ENCODE measurements at places on chromosomes 3 and 15. TPM values are rescaled to one million over a fixed set of nuclear protein-coding genes. Genes with fewer than 3 reads are reported as not detected.

DNA sequence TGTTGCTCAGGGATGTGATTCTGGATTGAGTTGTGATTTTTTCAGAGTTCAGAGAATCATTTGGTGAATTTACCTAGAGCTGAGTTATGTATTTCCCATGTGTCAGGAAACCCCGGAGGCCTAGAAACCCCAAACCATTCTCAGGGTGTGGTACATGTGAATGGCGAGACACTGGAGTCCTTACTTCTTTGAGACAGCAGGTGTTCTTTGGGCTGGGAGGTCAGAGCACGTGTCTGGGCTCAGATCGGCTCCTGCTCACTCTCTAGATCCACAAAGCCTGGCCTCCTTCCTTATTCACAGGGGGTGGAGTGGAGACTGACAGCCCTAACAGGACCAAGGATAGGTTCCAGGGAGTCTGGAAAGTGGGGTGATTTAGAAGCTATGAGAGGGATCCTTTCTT, 145.8 kb downstream of the CHDH start:
- DNase-seq: no peak

DNA sequence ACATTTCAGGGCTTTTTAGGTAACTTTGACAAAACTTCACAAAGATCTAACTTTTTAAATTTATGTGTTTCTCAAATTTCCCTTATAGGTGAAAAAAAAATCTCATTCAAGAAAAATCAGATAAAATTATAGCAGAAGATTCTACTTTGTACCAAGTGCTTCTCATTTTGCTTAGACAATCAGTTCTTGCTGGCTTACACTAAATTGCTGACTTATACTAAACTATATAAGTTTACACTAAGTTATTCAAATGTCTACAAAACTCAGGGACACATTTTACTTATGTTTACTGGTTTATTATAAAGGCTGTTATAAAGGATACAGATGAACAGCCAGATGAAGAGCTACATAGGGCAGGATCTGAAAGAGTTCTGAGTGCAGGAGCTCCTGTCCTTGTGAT, 195.1 kb downstream of the ZPLD1 start:
- no peak for DNase-seq

GRCh38 chr3:178996399-178996798, 75.2 kb downstream of the ZMAT3 start:
- no peak for DNase-seq

DNA sequence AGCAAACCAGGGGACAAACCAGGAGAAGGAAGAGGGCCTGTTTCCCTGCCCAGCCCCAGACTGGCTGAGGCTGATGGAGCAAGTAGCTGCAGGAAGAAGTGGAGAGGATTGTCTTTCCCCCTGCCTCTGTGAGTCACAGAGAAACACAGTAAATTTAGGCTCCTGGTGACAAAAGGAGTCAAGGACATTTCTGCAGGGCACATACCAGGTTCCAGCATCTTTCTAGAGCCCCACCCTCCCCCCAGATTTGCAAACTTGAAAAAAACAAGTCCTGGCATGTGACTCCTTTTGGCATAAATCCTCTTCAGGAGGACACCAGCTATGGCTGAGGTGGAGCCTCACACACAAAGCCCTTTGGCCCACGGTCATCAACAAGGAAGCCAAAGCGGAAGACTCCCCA, 17.8 kb downstream of the PLD1 start:
- no peak for DNase-seq

GRCh38 chr3:87397211-87397610, 120.8 kb upstream of the POU1F1 start:
- no peak for DNase-seq

- no peak for DNase-seq
Observed at GRCh38 chr3:141103067-141103466, 51.9 kb downstream of the SPSB4 start.

GRCh38 chr15:38229705-38230310, 22.8 kb upstream of the SPRED1 start:
- no peak for DNase-seq

- DNase-seq: no peak
Observed at GRCh38 chr3:133289322-133289721, 110.5 kb upstream of the BFSP2 start.

- DNase-seq: no peak
Observed at GRCh38 chr3:102510663-102511062, 75.8 kb downstream of the ZPLD1 start.

DNA sequence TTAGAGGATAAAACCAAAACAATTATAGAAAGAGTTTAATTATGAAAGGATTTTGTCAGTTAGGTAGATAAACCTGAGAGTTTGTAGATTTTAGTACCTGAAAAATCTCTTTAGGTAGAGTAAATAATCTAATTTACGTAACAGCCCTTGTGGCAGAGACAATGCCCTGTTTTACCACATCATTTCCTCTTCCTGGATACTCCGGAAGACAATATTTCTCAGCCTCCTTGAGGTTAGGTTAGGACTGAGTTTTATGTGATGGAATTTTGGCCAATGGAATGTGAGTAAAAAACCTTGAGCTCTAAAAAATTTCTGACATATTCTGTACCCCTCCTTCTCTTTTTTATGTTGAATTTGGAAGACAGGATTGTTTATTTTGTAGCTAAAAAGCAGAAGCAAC, 50.7 kb upstream of the TPRG1 start:
- no peak for DNase-seq

- DNase-seq: no peak
Observed at GRCh38 chr3:177652556-177653291, 455.4 kb upstream of the TBL1XR1 start.

GRCh38 chr3:100602506-100603444, 6.6 kb upstream of the ADGRG7 start:
- no peak for DNase-seq

- DNase-seq: no peak
Observed at GRCh38 chr15:50128266-50128665, 9.2 kb upstream of the ATP8B4 start.

- no peak for DNase-seq
Observed at GRCh38 chr15:36958606-36959005, 141.7 kb downstream of the MEIS2 start.

DNA sequence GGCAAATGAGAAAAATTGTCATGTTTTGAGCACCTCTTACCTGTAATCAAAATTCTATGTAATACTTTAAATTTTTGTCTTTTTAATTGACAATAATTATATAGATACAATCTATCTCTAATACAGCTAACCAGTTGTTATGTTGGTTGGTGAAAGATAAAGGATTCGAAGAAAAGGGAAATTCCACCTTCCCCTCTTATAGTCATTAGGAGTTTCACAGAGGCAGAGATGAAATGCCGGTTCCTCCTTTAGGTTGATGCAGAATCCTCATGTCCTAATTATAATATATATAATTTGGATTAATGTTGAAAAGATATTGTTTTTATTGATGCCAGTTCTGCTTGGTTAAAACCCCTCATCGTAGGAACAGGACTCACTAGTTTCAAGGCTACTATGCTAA, 67.1 kb downstream of the LRCH3 start:
- no peak for DNase-seq

Gene SPESP1
- 0.56 TPM for total RNA-seq

Gene KBTBD13
- not detected for total RNA-seq

Gene SEMA3G
- 0.24 TPM for total RNA-seq

Gene RARB
- total RNA-seq: not detected

Gene GOLGA8T
- total RNA-seq: not detected

Gene NMNAT3
- 4.5 TPM for total RNA-seq

Gene KBTBD8
- 11.6 TPM for total RNA-seq

Gene STAC
- total RNA-seq: not detected

Gene EFCAB12
- total RNA-seq: 2.3 TPM

Measured in naive thymus-derived CD4-positive, alpha-beta T cell (primary cell).